Lower lobe of right lung (tissue), 2 donors: ENCODE measurements at places on chromosomes 3 and 15.

- DNase-seq: no peak
Measured at GRCh38 chr3:191428177-191428576, 32.8 kb upstream of the PYDC2 start.

GRCh38 chr3:127614928-127615589 is 13.9 kb upstream of the PODXL2 start:
- no peak for DNase-seq

GRCh38 chr3:141150931-141151330 is 80.7 kb upstream of the PXYLP1 start:
- no peak for DNase-seq

DNA sequence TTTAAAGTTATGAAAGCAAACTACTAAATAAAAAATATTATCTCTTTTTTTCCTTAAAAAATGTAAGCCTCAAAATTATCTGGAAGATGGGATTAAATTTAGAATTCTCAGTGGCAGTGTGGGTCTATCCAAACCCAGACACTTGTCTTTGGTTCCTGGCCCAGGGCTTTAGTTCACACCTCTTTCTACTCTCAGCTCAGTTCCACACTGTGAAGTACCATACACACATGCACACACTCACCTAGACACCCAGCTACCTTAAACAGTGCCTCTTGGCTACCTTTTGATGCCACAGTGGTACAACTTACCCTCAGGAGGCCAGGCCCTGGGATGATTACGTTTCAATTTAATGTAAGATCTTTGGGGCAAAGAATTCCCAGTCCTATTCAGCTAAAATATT is 51.0 kb upstream of the TSC22D2 start:
- no peak for DNase-seq

DNA sequence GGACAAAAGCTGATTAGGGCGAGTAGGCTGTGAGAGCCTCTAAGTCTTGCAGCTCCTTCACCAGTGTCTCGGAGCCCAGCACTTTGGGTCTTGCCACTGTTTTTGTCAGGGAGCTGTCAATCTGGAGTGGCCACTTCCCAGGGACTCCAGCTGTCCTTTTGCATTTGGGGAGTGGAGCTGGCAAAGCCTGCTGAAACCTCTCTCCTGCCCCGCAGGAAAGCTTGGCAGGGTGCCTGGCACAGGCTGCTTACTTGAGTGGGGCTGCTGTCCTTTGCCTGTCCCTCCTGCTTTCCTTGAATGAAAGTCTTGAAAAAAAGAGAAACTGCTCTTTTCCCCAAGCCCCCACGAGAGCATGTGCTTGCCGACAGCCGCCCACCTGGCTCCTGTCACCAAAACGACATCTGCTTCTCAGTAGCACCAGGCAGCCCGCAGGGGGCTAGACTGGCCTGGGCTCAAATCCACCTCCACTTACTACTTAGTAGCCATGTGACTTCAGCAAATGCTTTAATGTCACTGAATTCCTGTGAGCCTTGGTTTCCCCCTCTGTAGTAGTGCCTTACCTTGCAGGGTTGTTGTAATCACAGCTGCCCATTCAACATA is 13.7 kb downstream of the USP13 start:
- DNase-seq: peak; percentile 81

GRCh38 chr3:42376344-42376798 is 34.0 kb downstream of the LYZL4 start:
- DNase-seq: no peak

DNA sequence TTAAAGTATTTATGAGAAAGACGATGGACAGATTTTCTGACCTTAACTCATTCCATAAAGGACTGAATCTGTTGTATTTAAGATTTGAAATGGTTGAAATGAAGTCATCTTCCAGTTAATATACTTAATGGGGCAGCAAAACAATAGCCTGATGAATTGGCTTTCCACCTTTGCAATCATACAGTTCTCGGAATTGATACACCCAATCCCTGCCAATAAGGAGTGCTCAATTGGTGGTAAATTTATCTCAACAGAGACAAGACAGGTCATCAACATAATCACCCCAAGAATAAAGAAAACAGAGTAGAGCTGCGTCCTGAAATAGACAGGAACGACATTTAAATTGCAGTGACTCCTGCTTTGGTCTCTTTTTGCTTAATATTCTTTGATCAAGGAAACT is 11.2 kb downstream of the ANXA2 start:
- no peak for DNase-seq

DNA sequence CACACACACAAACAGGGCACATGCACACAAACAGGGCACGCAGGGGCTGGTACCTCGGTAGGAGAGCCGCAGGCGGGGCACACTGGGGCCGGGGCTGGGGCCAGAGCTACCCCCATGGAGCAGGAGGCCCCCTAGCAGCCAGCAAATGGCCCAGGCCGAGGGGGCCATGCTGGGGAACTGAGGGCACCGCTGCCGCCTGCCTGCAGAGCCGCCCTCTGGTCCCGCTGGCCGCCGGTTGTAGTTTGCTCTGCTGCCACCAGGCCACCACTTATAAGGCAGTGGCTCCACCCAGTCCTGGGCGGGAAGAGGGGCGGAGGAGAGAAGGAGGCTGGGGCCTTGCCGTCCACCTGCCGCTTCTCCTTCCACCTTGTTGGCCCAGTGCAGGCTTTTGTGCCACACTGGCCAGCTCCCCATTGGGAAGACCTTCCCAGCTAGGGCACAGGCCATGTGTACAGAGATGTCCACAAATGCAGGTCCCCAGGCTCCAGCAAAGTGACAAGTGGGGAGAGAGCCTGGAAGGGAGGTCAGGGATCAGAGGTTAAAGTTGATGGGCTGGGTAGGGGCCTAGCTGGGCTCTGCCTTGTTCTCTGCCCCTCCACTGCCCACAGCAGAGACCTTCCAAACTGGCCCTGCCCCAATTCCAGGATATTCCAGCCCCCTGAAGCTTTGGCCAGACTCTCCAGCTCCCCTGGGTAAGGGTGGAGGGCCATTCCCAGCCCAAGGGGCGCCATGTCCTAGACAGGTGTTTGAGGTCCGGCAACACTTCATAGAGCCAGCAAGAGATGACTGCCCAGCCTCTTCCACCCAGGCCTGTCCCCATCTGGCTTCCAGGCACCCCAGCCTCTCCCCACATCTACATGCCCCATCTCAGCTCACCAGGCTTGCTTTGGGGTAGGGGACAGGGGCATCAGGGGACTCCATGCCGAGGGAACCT is at the start of gene SEMA3G:
Gene SEMA3G (minus strand): TSS at position 244 of the 934 bp plus-strand sequence. CDS start 76 bp downstream, at position 168.
- DNase-seq: peak; percentile 91

DNA sequence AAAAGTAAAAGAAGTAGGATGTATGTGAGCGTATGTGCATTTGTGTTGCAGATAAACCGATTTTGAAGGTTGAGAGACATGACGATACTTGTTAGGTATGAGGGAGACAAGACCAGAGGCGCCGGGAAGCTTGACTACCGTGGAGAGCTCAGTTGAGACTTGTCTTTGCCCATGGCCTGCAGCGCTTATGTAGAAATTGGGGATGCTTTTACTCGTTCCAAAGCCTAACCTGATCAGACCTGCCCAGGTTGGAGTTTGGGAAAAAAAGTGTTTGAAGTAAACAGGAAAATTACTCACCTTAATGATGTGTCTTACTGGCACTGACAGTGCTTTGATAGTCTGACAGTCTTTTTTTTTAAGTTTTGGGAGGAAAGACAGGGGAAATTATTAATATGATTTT is 202.8 kb downstream of the TP63 start:
- no peak for DNase-seq

DNA sequence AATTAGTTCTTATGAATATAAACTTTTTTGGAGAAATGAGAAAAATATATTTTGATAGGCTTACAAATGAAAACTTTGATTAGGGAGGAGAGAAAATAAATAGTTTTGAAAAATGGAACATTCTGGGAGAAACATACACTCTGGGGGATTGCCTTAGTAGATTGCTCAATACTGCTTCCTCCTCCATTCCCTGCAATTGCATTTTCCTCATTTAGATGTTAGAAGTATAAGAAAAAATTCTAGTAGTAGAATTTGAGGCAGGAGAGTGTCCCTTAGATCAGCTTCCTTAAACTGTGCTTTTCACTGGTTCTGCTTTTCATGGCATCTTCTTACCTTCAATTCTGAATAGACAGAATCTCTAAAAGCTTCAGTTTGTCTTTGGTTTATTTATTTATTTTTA is 46.2 kb upstream of the CTDSPL2 start:
- no peak for DNase-seq

- DNase-seq: no peak
Measured at GRCh38 chr3:171458864-171459136, 1.4 kb downstream of the TNIK start.

DNA sequence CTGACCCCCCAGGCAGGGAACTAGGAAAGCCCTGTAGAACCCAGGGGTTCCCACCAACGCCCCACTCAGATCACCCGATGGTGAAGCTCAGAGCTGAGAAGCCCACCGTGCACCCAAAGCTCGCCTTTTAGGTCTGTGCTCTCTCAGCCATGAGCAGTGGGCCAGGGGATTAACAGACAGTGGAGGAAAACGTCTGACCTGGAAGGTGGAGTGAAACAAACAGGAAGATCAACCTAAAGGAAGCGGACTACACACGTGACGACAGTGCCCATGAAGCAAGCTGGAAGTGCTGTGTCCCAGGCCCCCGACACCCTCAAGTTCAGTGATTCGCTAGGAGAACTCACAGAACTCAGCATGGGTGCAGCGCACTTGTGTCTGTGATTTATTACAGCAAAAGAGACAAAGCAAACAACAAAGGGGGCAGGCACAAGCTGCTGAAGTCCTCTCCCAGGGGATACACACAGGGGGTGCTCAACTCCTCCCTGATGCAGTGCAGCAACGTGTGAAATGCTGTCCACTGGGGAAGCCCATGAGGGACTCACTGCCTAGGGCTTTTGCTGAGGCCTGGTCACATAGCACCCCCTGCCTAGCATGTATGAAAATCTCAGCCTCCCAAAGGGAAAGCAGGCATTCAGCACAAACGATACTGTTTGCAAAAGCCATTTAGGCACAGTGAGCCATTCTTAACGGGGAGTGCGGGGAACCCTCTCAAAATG is 43.5 kb downstream of the CFAP92 start:
- no peak for DNase-seq
